ENCODE measurements at places on chromosomes 6 and 20. TPM values are rescaled to one million over a fixed set of nuclear protein-coding genes. Genes with fewer than 3 reads are reported as not detected.

The HUS1B gene
- not detected for polyA plus RNA-seq

The PNPLA1 gene
- 2.2 TPM for polyA plus RNA-seq

The CITED2 gene
- polyA plus RNA-seq = 18.6 TPM

The SLC22A23 gene
- polyA plus RNA-seq = 6.5 TPM

The FAXC gene
- polyA plus RNA-seq = 3.1 TPM

All from stomach (tissue), 19 donors.